ENCODE measurements at places on chromosomes 5 and 9.

DNA sequence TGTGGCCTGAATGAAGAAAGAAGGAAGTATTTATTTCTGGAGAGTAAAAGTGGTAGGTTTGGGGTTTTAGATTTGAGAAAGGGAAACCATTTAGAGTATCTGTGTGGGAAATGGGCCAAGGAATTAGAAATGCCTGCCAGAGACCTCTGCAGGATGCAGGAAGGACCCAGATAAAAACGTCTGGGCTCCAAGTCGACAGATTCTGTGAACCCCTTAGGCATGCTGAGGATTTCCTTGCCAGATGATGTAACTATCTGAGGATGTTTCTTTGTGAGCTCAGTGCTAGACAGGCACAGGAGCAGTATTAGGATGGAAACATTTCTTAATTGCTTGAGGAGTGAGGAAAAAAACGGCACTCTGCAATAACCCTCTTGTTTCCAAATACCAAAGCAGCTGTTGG lies 251.8 kb upstream of the DMRT1 start:
- no peak for DNase-seq

GRCh38 chr5:176624938-176625337 lies 5.4 kb downstream of the SNCB start:
- no peak for DNase-seq

- no peak for DNase-seq
Observed at GRCh38 chr5:154583671-154584177, 105.7 kb upstream of the HAND1 start.

- no peak for DNase-seq
Observed at GRCh38 chr9:89179895-89180734, 1.5 kb upstream of the SHC3 start.

DNA sequence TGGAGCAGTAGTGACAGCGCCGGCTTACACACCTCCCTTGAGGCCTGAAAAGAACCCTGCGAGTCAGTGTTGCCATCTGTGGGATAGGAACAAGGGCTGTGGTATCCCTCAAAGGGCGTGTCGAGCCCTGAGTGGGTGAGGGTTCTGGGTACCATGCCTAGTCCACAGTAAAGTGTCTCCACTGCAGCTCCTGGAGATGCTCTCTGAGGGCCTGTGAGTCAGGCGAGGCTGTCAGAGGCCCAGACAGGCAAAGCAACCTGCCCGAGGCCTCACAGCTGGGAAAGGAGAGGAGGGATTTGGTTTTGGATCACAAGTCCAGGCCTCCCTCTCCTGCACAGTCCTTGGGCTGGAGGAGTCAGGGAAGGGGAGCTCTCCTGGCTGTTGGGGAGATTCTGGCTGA lies 6.1 kb downstream of the PRRX2 start:
- no peak for DNase-seq

- no peak for DNase-seq
Observed at GRCh38 chr5:174556756-174557155, 167.6 kb upstream of the MSX2 start.
